ENCODE measurements at places on chromosomes 1 and 21. TPM values are rescaled to one million over a fixed set of nuclear protein-coding genes. Genes with fewer than 3 reads are reported as not detected.

GRCh38 chr1:87123610-87124009, 205.1 kb upstream of the LMO4 start:
- no peaks in the 10 kb centered on the region for H3K4me1 ChIP-seq
- H3K27me3 ChIP-seq = no peaks in the 10 kb centered on the region
- DNase-seq = no peak
- no peak overlapping the region for H3K27ac ChIP-seq

DNA sequence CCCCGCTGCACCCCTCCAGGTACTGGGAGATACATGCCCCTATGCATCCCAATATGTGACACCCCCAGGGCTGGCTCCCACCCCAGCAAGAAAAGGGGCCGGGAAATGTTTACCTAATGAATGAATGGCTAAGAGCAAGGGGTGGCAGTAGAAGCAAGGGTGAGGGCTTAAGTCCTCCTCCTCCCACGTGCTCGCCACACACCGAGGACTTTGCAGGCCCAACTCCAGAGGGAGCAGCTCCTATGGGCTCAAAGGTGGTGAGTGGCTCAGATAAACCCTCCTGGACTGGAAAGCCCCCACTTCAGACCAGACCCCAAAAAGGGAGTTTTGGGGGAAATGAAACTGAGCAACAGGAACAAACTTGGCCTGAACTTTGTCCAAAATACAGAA, 11.4 kb downstream of the SLC45A3 start:
- no peaks in the 10 kb centered on the region for H3K36me3 ChIP-seq
- peaks cover 11% of the 10 kb centered on the region for H3K27me3 ChIP-seq
- DNase-seq = no peak
- H3K4me1 ChIP-seq = peaks cover 10% of the 10 kb centered on the region
- no peak overlapping the region for H3K4me3 ChIP-seq

DNA sequence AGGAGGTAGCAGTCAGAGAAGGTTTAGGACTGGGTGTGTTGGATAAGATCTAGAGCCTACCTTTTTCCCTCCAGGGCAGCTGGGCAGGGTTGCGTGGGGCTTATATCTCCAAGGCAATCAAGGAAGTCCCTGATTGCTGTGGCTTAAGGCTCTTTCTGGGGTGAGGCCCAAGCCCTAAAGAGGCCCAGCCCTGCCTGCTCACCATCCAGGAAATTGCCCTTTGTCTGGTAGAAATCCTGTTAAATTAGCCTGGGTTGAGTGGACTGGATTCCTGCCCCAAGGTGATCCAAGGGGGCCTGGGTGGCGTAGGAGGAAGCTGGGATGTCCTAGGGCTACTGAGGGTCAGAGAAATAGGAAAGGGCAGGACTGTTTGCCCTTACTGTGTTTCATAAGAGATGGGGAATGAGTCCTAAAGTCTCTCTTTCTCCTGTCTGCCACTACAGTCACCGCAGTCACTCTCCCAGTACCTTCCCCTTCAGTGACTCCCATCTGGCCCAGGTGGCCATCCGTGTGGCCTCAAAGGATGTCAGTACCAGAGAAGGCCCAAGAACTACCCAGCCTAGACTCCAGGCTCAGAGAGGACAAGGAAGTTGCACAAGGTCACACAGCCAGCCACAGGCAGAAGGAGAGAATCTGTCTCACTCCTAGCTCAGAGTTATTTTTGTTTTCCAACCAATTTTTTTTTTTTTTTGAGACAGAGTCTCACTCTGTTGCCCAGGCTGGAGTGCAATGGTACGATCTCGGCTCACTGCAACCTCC, 25.8 kb downstream of the MFSD2A start:
- DNase-seq = no peak
- peaks cover 5% of the 10 kb centered on the region for H3K4me1 ChIP-seq
- no peak overlapping the region for H3K27ac ChIP-seq
- no peaks in the 10 kb centered on the region for H3K36me3 ChIP-seq
- no peaks in the 10 kb centered on the region for H3K27me3 ChIP-seq

DNA sequence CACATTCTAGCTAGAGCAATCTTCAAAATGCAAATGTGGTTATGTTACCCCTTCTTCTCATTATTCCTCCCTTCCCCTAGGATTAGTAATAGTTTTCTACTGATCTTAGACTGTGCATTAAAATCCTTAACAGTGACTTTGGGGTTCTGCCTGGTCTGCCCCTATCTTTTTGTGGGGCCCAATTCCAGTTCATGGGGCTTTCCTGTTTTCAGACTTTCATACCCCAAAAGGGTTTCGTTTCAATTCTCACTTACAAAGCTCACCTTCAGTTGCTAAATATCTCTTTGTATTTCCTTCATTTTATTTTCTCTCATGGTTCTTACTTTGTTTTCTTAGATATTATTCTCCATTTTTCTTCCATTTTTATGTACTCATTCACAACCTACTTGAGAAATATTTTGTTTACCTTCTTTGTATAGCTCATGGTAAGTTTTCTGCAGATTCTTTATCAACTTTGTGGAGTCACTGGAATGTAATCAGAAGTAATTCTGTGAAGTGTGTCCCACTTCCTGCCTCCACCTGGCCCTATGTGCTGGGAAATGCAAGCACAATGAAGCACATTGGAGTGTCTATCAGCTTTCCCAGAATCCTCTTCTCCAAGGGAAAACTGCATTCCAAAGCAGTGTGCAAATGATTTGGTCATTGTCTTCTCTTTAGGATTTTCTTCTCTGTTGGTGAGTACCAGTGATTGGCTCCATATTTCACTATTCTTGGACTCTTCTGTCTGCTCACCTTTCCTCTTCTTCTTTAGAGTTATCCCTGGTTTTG, 350.2 kb downstream of the ZNF326 start:
- no peaks in the 10 kb centered on the region for H3K36me3 ChIP-seq
- DNase-seq = no peak
- no peaks in the 10 kb centered on the region for H3K27me3 ChIP-seq
- H3K27ac ChIP-seq = no peak overlapping the region

GRCh38 chr21:25371841-25372425, 235.3 kb downstream of the MRPL39 start:
- no peak overlapping the region for H3K4me3 ChIP-seq
- peaks cover under 1% of the 10 kb centered on the region for H3K4me1 ChIP-seq
- no peaks in the 10 kb centered on the region for H3K27me3 ChIP-seq
- DNase-seq = no peak
- H3K27ac ChIP-seq = no peak overlapping the region

GRCh38 chr1:56933161-56933560, 32.7 kb downstream of the C8B start:
- no peak overlapping the region for H3K4me3 ChIP-seq
- no peaks in the 10 kb centered on the region for H3K4me1 ChIP-seq
- H3K36me3 ChIP-seq = no peaks in the 10 kb centered on the region

- H3K4me3 ChIP-seq = no peak overlapping the region
- H3K4me1 ChIP-seq = peaks cover 3% of the 10 kb centered on the region
- H3K27ac ChIP-seq = no peak overlapping the region
Observed at GRCh38 chr1:180936110-180937011, 23.7 kb downstream of the KIAA1614 start.

- H3K4me3 ChIP-seq = peak overlapping the region; percentile 97
- H3K36me3 ChIP-seq = peaks cover 38% of the 10 kb centered on the region
- peak overlapping the region; percentile 98 for H3K27ac ChIP-seq
Observed at GRCh38 chr1:165697491-165697880, 876 bp downstream of the ALDH9A1 start.

DNA sequence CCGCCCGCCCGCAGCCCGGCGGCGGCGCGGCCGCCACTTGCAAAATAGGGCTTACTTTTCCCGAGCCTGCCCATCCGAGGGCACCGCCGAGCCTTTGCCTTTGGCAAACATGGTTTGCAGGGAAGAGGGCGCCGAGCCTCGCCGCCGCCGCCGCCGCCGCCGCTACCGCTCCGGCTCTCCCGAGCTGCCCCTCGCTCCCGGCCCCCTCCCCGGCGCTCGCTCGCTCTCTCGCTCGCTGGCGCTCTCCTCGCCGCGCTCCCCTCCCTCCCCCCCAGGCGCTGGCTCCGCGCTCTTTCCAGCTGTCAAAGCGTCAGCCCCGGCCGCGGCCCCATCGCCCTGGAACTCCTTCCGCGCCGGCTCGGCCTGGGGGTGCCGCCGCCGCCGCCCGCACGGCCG, 298 bp downstream of the SSBP3 start:
- no peaks in the 10 kb centered on the region for H3K27me3 ChIP-seq
- DNase-seq = no peak
- peak overlapping the region; percentile 65 for H3K4me3 ChIP-seq

DNA sequence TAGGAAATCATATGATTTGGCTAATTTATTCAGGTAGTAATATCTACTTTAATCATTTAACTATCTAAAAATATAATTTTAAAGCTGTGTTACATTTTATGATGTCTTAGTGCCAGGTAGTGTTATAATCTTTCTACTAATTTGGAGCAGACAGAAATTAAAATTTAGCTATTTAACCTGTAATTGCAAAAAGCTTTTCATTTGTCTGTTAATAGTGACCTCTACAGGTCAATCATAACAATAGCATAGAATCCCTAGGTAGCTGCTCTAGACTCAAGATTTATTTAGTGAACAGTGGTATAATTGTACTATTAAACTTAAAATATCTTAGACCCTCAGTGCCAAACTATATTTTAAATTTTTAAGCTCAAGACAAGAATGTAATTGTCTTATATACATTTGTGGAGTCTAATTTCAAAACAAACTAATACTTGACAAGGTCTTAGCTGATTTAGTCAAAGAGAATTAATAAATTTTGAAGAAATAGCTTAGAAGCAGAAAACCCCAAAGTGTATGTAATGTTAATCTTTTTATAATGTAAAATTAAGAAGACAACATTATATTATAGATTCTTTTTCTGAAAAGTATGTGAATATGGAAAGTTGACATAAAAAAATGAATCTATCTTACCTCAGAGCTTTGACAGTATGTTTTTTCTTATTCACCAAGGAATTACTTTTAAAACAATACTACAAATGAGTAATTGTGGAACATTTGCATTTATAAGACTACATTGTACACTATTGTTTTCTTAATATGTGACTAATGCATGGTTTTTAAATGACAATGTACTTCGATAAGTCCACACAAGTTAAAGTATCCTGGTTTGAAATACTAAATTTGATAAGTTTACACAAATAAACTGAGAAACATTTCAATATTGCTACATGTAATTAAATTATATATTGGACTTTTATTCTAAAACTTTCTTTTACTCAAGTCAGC, 64.1 kb upstream of the RNPC3 start:
- no peak for DNase-seq
- H3K27ac ChIP-seq = no peak overlapping the region
- no peak overlapping the region for H3K4me3 ChIP-seq
- H3K4me1 ChIP-seq = no peaks in the 10 kb centered on the region
- no peaks in the 10 kb centered on the region for H3K27me3 ChIP-seq

- no peaks in the 10 kb centered on the region for H3K36me3 ChIP-seq
- H3K4me1 ChIP-seq = no peaks in the 10 kb centered on the region
- H3K4me3 ChIP-seq = no peak overlapping the region
- H3K27ac ChIP-seq = no peak overlapping the region
Observed at GRCh38 chr1:243910607-243911006, 60.6 kb upstream of the AKT3 start.

GRCh38 chr1:89310505-89310904, 37.8 kb upstream of the GBP5 start:
- peak overlapping the region; percentile 94 for H3K27ac ChIP-seq
- no peaks in the 10 kb centered on the region for H3K27me3 ChIP-seq
- peak overlapping the region; percentile 26 for H3K4me3 ChIP-seq
- no peak for DNase-seq
- H3K36me3 ChIP-seq = peaks cover 46% of the 10 kb centered on the region
- peaks cover 44% of the 10 kb centered on the region for H3K4me1 ChIP-seq

GRCh38 chr1:160664573-160665051, 17.8 kb upstream of the SLAMF1 start:
- DNase-seq = peak; percentile 66
- H3K4me3 ChIP-seq = peak overlapping the region; percentile 62
- peaks cover 51% of the 10 kb centered on the region for H3K36me3 ChIP-seq
- H3K27ac ChIP-seq = peak overlapping the region; percentile 91

- H3K27ac ChIP-seq = no peak overlapping the region
- H3K4me1 ChIP-seq = peaks cover 5% of the 10 kb centered on the region
- peaks cover 28% of the 10 kb centered on the region for H3K27me3 ChIP-seq
- peak; percentile 69 for DNase-seq
- peaks cover 3% of the 10 kb centered on the region for H3K36me3 ChIP-seq
- no peak overlapping the region for H3K4me3 ChIP-seq
Observed at GRCh38 chr21:42614811-42615351, 38.5 kb upstream of the PDE9A start.

DNA sequence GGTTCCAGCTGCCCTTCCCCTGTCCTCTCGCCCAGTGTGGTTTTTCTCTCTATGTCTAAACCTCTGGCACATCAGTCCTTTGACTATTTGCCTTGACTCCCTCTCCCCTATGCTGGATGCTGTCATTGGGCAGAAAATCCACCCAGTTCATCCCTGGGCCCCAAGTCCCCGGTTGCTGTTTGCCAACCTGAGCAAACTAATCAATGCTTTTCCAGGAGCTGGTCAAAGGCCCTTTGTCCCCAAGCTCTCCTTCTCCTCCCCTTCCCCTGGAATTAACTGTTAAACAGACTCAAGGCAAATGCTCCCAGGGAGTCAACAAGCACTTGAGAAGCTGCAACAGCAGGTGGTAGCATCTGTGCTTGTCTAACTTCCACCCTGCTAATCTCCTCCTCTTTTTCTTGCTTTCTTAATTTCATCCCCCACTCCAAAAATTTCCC, 102.7 kb downstream of the LMX1A start:
- no peak for DNase-seq
- H3K27ac ChIP-seq = no peak overlapping the region
- no peaks in the 10 kb centered on the region for H3K4me1 ChIP-seq
- H3K27me3 ChIP-seq = no peaks in the 10 kb centered on the region
- no peaks in the 10 kb centered on the region for H3K36me3 ChIP-seq
- no peak overlapping the region for H3K4me3 ChIP-seq

DNA sequence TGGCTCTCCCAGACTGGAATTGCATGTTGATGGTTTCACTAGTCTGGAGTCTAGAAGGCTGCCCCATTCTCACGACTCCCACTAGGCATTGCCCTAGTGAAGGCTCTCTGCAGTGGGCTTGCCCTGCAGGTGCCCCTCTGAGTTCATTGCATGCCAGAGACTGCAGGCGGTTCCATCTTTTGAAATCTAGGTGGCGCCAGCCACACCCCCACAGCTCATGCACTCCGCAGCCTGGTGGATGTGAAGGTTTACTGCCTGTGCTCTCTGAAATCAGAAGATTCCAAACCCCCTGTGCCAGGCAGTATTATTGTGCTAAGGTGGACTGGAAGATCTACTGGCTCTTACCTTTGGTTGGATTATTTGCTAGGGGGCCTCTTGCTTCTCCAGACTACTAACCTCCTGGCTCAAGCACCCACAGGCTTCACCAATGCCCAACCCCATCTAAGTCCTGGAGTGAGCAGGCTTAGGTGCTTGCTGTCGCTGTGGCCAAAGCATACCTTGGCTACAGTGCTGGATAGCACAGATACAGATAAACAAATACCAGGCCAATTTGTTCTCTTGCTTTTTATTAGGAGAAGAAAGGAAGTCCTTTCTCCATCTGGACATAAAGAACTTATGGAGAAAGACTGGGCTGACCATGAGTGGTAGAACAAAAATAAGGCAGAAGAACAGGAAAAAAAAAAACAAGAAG, 83.5 kb upstream of the SIM2 start:
- no peak overlapping the region for H3K27ac ChIP-seq
- no peaks in the 10 kb centered on the region for H3K36me3 ChIP-seq
- H3K4me1 ChIP-seq = no peaks in the 10 kb centered on the region
- H3K4me3 ChIP-seq = no peak overlapping the region

GPR161 gene
- total RNA-seq = 0.65 TPM

SLAMF9 gene
- total RNA-seq = not detected

WASF2 gene
- total RNA-seq = 150 TPM

MATN1 gene
- total RNA-seq = not detected

MAB21L3 gene
- not detected for total RNA-seq

BCAR3 gene
- 3.9 TPM for total RNA-seq

SLC5A3 gene
- total RNA-seq = 26.0 TPM

OR2T2 gene
- not detected for total RNA-seq

BARHL2 gene
- total RNA-seq = not detected

PAQR6 gene
- 5.6 TPM for total RNA-seq
